ENCODE measurements at places on chromosomes 13 and 19.

GRCh38 chr19:6852001-6852400 is 35.4 kb upstream of the ADGRE1 start:
- no peak for DNase-seq

DNA sequence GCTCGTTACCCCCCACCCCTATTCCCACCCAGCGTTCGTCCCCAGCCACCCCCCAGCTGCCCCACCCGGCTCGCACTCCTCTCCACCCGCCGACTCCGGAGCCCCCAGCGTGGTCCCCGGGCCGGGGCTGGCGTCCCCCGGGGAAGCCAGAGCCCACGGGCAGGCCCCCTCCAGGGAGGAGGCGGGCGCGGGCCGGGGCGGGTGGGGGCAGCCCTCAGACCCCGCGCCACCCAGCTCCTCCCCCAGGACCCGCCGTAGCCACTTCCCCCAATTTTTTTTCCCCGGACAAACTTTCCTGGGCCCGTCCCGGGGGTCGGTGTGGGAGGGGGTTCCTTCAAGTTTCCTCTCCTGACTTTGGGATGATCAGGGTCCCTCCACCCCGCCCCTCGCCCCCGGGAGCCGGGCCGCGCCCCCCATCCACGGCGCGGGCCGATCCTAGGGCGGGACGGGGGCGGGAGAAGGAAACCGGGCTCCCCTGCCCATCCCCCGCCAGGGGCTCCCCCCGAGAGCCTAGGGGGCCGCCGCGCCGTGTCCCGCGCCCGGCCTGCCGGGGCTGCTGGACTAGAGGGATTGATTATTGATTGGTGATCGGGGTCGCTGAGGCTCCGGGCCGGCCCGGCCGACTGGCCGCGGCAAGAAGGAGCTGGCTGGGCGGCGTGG is 927 bp upstream of the TSHZ3 start:
- DNase-seq: no peak

DNA sequence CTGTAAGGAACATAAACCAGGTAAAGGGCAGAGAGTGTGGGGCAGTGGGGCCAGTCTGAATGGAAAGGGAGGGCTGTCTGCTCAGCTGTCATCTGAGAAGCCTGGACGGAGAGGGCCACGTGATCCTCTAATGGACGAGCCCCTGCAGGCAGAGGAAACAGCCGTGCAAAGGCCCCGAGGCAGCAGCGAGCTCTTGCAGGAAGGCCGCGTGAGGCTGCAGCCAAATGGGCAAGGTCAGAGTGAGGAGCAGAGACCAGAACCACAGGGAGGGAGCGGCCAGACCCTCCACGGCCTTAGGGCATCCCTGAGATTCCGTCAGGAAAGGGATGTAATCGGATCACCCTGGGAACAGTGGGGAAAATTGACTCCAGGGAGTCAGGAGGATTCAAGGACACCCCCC is 4.4 kb downstream of the LILRB4 start:
- DNase-seq: no peak

DNA sequence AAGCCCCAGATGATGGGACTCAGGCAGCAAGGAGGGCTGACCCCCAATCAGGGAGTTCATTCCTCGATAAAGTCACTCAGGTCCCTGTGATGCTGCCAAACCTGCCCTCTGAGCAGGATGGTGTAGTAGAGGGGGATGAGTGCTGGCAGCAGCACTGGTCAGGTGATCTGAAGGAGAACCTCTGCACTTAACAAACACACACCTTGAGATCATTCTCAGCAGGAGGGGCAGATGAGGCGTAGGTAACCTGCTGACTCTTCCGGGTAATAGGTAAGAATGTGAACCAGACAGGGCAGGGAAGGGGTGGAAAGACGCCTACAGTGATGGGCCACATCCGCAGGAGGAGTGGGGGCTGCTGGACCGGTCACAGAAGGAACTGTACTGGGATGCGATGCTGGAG is 3.2 kb downstream of the ZNF446 start:
- no peak for DNase-seq

DNA sequence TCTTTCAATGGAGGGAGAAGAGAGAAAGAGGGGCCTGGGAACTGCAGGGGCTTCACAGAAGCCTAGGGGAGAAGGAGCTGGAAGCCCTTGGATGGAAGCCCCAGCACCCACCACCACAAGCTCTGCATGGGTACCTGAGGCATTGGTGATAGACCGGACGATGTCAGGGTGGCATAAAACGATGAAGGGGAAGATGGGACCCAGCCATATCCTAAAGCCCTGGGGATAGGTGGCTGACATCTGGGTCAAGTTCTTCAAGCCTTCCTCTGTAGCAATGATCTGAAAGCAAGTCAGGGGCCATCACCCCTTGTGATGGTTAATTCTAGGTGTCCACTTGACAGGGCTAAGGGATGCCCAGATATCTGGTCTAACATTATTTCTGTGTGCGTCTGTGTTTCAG is 11.2 kb upstream of the OR10H5 start:
- no peak for DNase-seq

All from CD4-positive, alpha-beta T cell treated with Interleukin-1 beta for 1 hour (primary cell).